ENCODE measurements at places on chromosomes 6 and 20.

- DNase-seq: no peak
Measured at GRCh38 chr20:5890773-5891441, 59.4 kb downstream of the TRMT6 start.

DNA sequence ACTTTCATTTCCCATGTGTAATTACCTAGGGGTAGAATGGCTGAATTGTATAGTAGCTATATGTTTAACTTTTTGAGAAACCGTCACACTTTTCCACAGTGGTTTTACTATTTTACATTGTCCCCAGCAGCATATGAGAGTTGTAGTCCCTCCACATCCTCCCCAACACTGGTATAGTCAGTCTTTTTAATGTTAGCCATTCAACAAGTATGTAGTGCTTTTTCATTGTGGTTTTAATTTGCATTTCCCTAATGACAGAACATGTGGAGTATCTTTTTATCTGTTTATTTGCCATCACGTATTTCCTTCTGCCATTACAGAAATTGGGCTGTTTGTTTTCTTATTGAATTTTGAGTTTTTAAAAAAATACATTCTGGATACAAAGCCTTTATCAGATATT is 148.4 kb downstream of the CARMIL1 start:
- no peak for DNase-seq

DNA sequence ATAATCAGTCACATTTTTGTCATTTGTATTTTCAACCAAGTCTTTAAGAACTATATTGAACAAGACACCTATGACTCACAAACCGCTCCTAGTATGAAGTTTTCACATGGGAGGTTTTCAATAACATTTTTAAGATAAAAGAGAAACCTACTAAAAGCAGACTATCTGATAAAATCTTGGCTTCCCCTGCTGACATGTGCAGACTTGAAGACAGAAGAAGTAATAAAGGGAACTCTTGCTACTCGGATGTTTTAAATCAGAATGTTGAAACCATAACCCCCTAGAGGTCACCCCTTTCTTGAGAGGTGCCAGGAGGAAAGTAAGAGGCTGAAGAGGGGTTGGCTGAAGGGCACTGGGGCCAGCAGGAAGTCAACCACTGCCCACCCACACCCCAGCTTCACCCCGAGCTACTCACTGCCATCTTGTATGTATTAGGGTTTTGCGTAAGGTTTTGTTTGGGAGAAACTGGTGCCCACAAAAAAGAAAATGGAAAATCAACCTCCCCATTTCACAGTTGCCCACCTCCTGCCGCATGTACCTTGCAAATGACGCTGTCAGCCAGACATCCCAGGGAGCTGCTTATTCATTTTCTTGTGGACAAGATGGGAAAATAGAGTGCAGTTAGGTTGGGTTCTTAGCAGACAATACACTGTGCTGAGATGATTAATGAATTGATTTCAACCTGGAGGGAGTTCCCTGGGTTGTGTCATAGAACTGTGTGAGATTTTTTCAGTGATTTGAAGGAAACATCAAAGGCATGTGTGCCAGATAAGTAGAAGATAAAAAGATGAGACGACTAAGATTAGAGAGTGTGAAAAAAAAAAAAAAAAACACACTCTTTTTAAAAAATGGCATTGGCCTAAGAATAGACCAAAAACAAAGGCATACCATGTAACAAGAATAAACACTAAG is 83.2 kb upstream of the TAB2 start:
- DNase-seq: no peak

GRCh38 chr20:56697476-56697875 is 68.4 kb downstream of the TFAP2C start:
- no peak for DNase-seq

- DNase-seq: no peak
Measured at GRCh38 chr6:34992376-34992775, 103.3 kb downstream of the ANKS1A start.
